ENCODE measurements at places on chromosomes 2 and 18. TPM values are rescaled to one million over a fixed set of nuclear protein-coding genes. Genes with fewer than 3 reads are reported as not detected.

CNRIP1 gene
- 4.3 TPM for total RNA-seq

LOXHD1 gene
- not detected for total RNA-seq

DNA sequence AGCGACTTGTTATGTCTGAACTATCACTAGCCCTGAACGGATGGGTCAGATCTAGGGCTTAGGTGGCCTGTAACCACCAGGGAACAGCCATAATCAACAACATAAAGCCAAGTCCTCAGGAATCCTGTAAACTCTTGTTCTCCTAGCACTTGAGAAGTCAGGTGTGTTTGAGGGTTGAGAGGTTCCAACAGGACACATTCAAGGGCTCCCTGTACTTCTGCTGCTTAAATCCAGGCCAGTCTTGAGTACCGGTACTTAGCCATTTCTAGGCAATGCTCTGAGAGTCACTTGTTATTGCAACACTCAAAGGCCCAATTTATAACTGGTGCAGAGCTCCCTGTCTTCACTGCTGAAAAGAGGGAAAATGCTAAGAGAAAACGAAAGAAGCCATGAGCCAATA is 21.6 kb upstream of the SLC40A1 start:
- DNase-seq, result no peak
- H3K27me3 ChIP-seq, result no peaks in the 10 kb centered on the region
- no peaks in the 10 kb centered on the region for H3K4me1 ChIP-seq
- no peak overlapping the region for H3K4me3 ChIP-seq
- H3K27ac ChIP-seq, result no peak overlapping the region
- H3K36me3 ChIP-seq, result no peaks in the 10 kb centered on the region

DNA sequence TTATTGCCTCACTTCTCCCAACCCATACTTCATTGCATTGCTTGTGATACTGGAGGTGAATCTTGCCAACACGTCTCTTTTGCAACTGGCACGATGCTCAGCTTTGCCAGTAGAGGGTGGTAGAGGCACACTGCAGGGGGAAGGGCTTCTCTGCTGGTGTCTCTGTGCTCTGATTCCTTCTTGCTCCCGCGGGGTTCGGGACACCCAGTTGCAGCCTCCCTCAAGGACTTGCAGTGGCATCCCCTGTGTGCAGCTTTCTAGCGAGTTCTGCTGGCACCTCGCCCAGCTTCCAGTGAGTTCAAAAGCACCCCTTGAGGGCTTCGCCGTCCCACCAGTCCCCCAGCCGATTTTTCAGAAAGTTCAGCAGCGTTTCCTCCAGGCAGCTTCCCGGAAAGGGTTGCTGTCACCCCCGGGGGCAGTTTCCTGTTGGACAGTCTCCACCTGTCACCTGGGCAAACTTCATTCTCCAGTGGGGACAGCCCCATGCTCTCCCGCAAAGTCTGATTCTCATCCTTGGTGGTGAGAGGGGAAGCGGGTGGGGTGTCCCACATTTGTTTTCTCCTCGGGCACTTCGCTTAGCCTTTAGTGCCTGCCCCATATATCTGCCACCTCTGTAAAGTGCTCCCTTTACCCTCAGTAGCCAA is 35.4 kb upstream of the EN1 start:
- H3K4me3 ChIP-seq, result peak overlapping the region; percentile 25
- H3K36me3 ChIP-seq, result no peaks in the 10 kb centered on the region
- peaks cover 10% of the 10 kb centered on the region for H3K4me1 ChIP-seq
- no peak overlapping the region for H3K27ac ChIP-seq

- H3K4me1 ChIP-seq, result peaks cover 12% of the 10 kb centered on the region
- DNase-seq, result no peak
- H3K27ac ChIP-seq, result no peak overlapping the region
- no peaks in the 10 kb centered on the region for H3K36me3 ChIP-seq
- no peaks in the 10 kb centered on the region for H3K27me3 ChIP-seq
Measured at GRCh38 chr2:157433394-157433793, 10.5 kb downstream of the CYTIP start.

GRCh38 chr18:72530622-72531021 is 13.5 kb downstream of the CBLN2 start:
- H3K27me3 ChIP-seq, result no peaks in the 10 kb centered on the region
- H3K27ac ChIP-seq, result no peak overlapping the region
- H3K4me3 ChIP-seq, result no peak overlapping the region
- DNase-seq, result no peak
- no peaks in the 10 kb centered on the region for H3K4me1 ChIP-seq

DNA sequence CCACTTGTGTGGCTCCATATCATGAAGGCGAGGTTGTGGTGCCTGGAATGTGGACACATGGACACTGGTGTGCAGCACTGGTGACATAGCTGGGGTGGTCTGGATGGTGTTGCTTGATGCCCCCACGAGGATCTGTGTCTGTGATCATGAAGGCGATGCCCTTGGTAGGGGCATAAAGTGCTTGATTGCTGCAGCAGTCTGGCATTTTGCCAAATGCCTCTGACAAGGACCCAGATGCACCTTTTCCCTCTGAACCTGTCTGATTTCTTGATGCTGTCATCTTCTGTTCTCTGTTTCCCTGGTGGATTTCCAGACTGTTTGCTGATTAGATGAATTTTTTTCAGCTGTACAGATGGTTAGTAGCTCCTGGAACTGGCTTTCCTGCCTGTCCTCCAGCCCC is 752.0 kb upstream of the HS6ST1 start:
- H3K4me1 ChIP-seq, result no peaks in the 10 kb centered on the region
- H3K4me3 ChIP-seq, result no peak overlapping the region
- no peaks in the 10 kb centered on the region for H3K27me3 ChIP-seq
- H3K36me3 ChIP-seq, result no peaks in the 10 kb centered on the region
- no peak overlapping the region for H3K27ac ChIP-seq

DNA sequence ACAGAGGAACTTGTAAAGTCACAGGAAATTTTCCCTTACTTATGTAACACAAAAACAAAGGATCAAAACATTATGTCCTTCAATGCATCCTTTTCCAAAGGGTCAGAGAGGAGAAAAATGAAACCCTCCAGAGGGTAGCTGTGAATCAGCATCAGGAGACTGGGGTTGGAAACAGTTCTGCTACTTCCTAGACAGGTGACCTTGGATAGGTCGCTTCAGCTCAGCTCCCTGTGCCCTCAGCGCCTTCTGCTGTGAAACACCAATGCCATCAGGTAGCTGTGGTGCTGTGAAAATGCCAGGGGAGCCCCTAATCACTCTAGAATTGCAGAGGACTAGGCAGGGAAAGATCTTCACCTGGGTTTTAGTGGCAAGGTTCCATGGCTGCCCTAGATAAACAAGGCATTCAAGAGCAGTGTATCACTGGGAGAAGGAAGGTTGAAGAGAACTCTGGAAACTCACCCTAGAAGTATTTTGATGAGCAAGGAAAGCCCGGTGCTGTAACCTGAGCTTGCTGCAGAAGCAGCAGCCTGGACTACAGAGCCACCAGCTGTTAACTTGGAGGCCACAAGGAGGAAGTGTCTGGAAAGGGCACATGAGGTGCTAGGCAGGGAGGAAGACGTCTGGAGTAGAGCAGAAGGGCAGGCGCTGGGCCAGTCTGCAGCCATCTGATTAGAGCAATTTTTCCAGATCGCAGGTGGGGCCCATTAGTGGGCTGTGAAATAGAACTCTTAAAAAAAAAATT is 100.7 kb upstream of the MCFD2 start:
- peaks cover 51% of the 10 kb centered on the region for H3K36me3 ChIP-seq
- H3K27ac ChIP-seq, result peak overlapping the region; percentile 42
- peaks cover 37% of the 10 kb centered on the region for H3K4me1 ChIP-seq
- no peaks in the 10 kb centered on the region for H3K27me3 ChIP-seq

GRCh38 chr18:44789710-44790109 is 109.0 kb downstream of the SETBP1 start:
- no peaks in the 10 kb centered on the region for H3K36me3 ChIP-seq
- H3K4me3 ChIP-seq, result no peak overlapping the region
- H3K27ac ChIP-seq, result no peak overlapping the region
- no peaks in the 10 kb centered on the region for H3K27me3 ChIP-seq

GRCh38 chr18:56119681-56120080 is 518.7 kb downstream of the TXNL1 start:
- H3K4me1 ChIP-seq, result no peaks in the 10 kb centered on the region
- no peaks in the 10 kb centered on the region for H3K27me3 ChIP-seq
- DNase-seq, result no peak
- no peak overlapping the region for H3K27ac ChIP-seq

DNA sequence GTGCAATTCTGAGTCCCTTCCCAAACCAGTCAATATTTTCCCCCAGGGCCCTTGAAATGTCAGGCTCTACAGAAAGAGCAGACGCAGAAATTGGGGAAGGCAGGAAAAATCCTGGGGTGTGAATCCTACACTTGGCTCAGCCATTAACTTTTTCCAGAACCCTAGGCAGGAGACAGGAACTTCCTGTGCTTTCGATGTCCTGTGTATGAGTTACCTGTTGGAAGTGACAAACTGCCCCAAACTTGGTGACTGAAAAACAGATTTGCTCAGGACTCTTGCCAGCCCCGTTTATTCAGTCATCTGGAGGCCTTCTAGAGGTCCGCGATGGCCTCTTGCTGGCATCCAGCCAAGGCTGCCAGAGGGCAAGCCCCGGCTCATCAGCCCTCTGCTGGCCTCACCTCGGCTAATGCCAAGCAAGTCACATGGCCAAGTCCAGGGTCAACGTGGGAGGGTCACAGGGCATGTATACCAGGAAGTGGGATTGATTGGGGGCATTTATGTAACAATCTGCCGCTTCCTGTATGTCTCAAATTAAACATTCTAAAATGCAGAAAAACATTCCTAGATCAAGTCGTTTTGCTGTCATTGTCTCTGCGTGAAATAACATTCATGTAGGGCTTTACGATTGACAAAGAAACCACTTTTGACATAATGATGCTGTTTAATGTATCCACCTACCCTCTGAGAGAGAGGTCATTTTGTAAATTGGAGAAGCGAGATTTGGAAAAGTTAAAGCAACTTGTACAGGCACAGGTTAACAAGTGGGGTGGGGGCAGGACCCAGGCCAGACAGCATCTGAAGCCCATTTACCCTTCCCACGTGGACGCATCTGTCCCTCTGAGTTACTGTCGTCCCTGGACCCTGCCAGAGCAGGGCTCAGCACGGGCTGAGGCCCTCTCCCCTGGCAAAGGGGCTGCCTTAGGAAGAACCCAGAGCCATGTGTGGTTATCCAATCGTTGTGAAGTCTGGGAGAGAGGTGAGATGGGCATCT is 179.4 kb downstream of the INHBB start:
- no peak for DNase-seq
- no peak overlapping the region for H3K4me3 ChIP-seq
- H3K27ac ChIP-seq, result peak overlapping the region; percentile 20
- peaks cover 32% of the 10 kb centered on the region for H3K4me1 ChIP-seq

DNA sequence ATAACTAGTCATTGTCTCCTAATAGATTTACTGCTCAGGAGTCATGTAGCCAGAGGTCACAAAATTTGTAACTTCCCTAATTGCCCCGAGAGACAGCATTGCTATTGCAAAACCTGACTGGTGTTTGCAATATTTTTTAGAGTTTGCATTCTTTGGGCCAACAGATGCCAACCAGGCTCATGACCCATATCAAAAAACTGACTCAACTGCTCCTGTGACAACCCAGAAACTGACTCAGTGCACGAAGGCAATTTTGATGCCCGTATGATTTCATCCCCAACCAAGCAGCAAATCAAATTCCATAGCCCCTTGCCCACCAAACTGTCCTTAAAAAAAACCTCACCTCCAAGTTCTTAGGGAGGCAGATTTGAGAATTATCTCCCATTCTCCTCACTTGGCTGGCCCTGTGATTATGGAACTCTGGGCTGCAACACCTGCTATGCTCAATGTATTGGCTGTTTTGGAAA is 951.3 kb downstream of the TSN start:
- no peak overlapping the region for H3K27ac ChIP-seq
- no peak for DNase-seq
- no peaks in the 10 kb centered on the region for H3K36me3 ChIP-seq
- H3K27me3 ChIP-seq, result no peaks in the 10 kb centered on the region

DNA sequence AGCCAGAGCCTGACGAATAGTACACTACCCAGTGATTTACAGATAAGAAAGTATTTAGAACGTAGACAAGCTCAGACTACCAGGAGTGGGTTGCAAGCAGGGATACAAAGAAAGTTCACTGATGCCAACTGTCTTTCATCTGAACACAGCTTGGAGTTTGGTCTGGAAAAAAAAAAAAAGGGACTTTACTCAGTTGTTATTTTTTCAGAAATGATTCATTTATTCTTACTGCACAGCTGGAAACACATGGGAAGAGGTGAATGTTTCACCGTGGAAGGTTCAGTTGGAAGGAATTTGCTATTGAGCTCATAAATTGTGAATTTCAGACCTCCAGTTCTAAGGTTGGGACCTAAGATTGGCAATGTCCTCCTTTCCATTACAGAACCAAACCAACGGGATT is 259.7 kb downstream of the ETAA1 start:
- no peak overlapping the region for H3K27ac ChIP-seq
- no peaks in the 10 kb centered on the region for H3K36me3 ChIP-seq
- no peak for DNase-seq
- H3K4me1 ChIP-seq, result no peaks in the 10 kb centered on the region
- H3K27me3 ChIP-seq, result no peaks in the 10 kb centered on the region

All from suprapubic skin (tissue), 4 donors.